ENCODE measurements at places on chromosomes 1 and 21.

DNA sequence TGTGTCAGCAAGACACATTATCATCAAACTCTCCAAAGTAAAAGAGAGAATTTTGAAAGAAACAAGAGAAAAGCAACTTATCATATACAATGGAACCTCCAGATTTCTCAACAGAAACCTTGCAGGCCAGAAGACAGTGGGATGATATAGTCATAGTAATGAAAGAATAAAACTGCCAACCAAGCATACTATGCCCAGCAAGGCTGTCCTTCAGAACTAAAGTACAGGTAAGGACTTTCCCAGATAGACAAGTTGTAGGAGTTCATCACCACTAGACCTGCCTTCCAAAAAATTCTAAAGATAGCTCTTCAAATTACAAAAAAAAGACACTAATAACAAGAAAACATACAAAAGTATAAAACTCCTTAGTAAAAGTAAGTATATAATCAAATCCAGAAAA lies 33.2 kb upstream of the FOXD3 start:
- DNase-seq = no peak

DNA sequence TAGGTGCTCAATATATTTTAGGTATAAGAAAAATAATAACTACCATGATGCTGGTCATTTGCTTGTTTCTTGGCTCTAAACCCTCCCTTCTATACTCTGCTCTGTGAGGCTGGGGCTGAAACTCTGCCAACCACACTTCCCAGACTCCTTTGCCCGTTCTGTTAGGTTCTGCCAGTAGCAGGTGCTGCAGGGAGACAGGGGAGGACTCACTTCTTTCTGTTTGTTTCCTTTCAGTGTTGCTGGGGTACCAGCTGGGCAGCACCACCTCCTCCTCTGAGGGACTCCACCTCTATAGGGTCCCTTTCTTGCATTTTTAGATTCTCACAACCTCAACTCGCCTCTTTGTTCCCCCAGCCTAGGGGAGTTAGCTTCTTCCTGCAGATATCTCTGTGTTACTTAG lies 17.0 kb upstream of the SH2D2A start:
- DNase-seq = no peak

DNA sequence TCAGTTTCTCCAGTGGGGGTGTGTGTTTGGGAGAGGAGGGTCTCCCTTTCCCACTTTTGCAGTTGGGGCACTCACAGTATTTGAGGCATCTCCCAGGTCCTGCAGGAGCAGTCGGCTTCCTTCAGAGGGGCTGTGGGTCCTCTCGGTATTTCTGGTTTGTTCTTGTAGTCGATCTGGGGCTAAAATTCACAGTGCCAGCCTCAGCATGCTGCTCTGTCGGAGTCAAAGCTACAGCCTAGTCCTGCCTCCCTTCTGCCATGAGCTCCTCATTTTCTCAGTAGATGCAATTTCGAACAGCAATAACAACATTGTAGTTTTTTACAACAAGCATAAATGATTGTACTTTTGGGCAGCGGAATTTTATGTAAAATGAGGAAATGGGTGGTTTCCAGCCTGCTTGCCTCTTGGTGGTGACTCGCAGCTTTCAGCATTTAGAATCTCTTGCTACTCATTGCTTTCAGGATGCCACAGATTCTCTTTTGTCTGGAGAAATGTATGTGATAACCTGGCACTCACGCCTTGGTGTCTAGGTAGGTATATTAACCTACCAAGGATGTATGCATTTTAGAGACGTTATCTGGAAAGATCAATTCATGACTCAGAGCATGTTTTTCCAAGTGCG lies 82.4 kb upstream of the C21orf91 start:
- no peak for DNase-seq

DNA sequence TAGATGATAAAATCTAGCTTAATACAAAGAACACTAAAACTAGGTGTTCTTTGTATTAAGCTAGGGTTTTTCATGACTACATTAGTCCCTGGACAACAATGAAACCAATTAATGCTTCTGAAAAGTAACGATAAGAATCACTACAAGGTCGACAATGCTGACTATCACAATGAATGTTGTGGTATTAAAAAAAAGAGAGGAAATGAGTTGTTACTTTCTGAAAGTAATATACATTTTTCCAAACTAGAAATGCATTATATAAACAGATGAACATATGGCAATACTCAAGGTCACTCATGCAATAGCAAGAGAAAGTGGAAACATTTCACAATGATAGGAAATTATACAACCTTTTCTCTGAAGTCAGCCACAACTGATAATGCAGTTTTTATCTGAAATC lies 19.0 kb downstream of the DPH5 start:
- no peak for DNase-seq

DNA sequence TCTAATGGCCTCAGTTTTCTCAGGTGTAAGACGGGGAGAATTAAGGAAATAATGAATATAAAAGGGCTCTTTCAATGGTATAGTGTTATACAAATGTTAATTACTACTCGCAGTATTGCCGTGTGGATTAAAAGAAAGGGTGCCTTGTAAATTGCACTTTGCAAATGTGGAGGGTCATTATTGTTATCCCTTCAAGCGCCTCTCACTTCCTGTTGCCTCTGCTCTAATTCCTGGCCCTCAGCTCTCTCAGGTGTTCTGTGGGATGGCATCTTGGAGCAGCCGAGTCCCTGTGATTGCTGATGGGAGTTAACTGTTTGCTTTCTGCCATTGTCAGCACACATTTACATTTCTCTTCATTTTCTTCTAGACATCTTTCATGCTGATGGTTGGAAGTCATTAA lies 7.1 kb upstream of the S100A11 start:
- no peak for DNase-seq

DNA sequence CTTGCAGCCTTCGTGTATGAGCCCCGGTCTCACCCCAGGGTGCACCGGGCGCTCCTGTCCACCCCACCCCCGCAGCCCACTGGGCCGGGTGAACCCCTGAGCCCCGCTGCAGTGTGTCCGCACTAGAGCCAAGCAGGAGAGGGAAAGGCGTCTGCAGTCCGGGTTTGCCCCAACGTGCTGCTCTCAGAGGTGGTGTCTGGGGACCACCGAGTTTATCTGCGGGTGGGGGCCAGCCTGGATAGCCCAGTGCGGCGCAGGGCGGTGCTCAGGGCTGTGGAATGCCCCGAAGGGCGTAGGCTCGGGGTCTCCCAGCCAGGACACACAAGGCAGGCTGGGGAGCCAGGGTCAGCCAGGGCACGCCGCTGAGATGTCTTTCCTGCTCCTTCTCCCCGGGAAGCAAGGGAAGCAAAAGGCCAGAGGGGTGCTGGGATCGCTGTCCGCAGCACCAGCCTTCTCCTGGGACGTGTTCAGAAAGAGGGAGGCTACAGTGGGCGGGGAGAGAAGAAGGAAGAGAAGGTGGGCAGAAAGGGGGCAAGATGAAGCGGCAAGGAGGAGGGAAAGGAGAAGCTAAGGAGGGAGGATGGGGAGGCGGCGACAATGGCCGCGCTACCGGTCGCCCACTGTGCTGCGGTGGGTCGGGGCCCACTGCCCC lies 56.6 kb downstream of the MAB21L3 start:
- peak; percentile 18 for DNase-seq

GRCh38 chr1:3215198-3216014 lies 146.4 kb downstream of the PRDM16 start:
- DNase-seq = no peak

Measured in EL (cell line).